ENCODE measurements at places on chromosomes 12 and 14.

DNA sequence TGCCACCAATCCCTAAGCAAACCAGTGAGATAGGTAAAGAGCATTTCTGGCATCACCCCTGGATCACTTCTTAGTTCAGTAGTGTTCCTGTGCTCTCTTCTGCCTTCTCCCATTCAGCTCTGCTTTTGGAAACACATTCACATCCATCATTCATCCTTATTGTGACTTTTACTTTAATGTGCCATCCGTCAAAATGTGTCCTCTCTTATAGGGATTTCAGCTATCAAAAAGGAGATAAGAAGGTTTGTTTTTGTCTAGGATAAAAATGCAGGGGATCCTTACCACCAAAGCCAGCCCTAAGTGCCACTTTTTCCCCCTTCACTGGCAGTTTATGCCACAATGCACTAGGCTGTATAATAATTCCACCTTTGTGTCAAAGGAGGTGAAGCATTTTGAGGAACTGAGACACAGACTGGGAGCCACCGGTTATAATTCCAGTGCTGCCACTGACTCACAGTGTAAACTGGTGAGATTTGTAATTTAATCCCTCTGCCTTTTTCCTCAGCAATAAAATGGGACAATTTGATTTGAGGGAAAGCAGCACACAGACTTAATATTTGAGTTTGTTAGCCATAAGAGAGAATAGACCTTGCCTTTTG, 158.6 kb downstream of the PAX9 start:
- no peak for DNase-seq

- no peak for DNase-seq
Observed at GRCh38 chr14:74309125-74310022, 6.6 kb upstream of the ABCD4 start.

- DNase-seq: no peak
Observed at GRCh38 chr12:117803001-117803400, 165.8 kb downstream of the KSR2 start.

GRCh38 chr12:1605129-1606020, 11.0 kb upstream of the FBXL14 start:
- DNase-seq: peak; percentile 90

DNA sequence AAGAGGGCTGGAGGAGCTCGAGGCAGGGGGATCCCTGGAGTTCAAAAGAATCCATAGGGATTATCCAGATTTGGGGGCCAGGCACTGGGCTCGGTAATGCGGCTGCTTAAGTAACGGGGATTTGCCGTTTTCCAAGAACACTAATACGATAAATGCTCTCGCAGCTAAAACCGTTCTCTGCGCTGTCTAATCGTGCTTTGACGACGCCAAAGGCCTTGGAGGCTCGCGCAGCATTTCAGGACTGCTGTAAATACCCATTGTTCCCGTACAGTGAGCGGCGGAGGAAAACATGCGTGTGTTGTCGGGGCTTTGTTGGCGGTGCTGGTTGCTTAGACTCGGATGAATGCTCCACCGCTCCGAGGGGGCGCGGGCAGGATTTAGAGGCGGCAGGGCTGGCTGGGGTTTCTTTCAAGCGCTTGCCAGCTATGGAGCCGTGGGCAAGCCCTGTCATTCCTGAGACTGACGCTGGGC, 26.2 kb downstream of the DIO3 start:
- no peak for DNase-seq

Data from sigmoid colon (tissue), 7 donors.